ENCODE measurements at places on chromosomes 11 and 22. TPM values are rescaled to one million over a fixed set of nuclear protein-coding genes. Genes with fewer than 3 reads are reported as not detected.

Gene OR52E1
- not detected for polyA plus RNA-seq

Gene OVOL1
- polyA plus RNA-seq: 11.3 TPM

Gene OR4A16
- polyA plus RNA-seq: not detected

Gene OR51B4
- not detected for polyA plus RNA-seq

Gene SEC14L6
- polyA plus RNA-seq: 8.9 TPM

Gene JHY
- polyA plus RNA-seq: 12.5 TPM

Gene PHF21B
- 3.6 TPM for polyA plus RNA-seq

Gene LRRC4C
- 15.3 TPM for polyA plus RNA-seq

Gene RFPL2
- 0.23 TPM for polyA plus RNA-seq

Gene RAB36
- 15.2 TPM for polyA plus RNA-seq

Gene POU2AF2
- polyA plus RNA-seq: not detected

Gene SHANK3
- 16.3 TPM for polyA plus RNA-seq

Gene TBX1
- 0.41 TPM for polyA plus RNA-seq

Gene TYR
- polyA plus RNA-seq: 0.17 TPM

Gene GSTT2B
- 6.7 TPM for polyA plus RNA-seq

All from left renal cortex interstitium (tissue), 4 donors.